ENCODE measurements at places on chromosomes 3 and 15.

DNA sequence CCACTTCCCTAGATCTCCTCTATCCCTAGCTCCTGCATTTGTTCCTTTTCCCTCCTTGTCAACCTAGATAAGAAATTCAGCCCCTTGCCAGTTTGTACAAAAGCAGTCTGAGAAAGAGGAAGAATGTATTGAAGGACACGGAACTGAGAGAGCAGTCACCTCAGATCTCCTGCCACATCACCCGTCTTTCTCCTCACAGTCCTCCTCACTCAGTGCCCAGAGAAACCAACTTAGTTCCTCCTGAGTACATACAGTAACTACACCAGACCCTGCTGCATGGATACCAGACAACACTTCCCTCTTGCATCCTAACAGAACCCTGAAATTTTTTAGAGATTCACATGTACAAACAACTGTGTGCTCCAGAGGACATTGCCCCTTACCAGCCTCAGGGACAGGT lies 563.6 kb upstream of the ADAMTS9 start:
- DNase-seq: no peak

- no peak for DNase-seq
Measured at GRCh38 chr3:149563114-149563513, 88.6 kb downstream of the TM4SF4 start.

DNA sequence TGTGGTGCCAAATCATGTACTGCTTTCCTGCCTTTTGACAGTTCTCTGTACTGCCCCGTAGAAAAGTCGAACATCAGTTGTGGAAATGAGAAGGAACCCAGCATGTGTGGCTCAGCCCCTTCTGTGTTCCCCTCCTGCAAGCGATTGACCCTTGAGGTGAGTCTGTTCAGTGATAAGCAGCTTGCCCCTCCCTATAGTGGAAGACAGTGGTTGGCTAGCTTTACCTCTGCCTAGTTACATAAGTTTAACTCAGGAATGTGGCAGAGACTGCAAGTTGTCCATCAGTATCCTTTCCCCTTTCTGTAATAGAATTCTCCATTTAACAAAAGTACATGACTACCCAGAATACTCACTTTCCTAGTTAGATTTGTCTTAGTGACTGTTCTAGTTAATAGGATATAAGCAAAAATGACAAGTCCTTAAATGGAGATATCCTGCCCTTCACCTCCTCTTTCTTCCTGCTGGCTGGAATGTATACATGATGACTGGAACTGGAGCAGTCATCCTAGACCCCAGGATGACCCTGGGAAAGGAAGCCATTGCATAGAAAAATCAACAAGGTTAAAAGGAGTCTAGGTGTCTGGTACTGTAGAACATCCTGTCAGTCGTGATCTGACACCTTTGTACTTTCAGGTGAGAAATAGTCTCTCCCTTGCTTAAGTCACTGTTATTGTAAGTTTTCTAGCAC lies 10.6 kb downstream of the SETMAR start:
- DNase-seq: peak; percentile 55

- DNase-seq: peak; percentile 6
Measured at GRCh38 chr3:69647511-69648110, 91.7 kb upstream of the MITF start.

GRCh38 chr15:25171856-25172687 lies 217.3 kb downstream of the SNRPN start:
- no peak for DNase-seq

GRCh38 chr15:83210619-83211018 lies 3.0 kb upstream of the HDGFL3 start:
- peak; percentile 95 for DNase-seq

DNA sequence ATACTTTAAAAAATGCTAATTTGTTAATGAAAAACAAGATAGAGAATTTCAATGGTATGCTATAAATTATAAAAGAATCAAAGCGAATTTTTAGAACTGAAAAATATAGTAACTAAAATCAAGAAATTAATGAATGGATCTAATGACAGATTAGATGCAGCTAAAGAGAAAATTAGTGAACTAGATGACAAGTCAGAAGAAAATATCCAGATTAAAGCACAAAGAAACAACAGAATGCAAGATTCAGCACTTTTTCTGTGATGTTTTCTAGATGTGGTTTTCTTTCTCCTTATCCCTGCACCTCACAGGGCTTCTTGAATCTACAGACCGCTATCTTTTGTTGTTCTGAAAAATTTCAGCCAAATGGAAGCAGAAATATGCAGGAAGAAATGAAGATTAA lies 54.4 kb downstream of the INO80 start:
- DNase-seq: no peak

DNA sequence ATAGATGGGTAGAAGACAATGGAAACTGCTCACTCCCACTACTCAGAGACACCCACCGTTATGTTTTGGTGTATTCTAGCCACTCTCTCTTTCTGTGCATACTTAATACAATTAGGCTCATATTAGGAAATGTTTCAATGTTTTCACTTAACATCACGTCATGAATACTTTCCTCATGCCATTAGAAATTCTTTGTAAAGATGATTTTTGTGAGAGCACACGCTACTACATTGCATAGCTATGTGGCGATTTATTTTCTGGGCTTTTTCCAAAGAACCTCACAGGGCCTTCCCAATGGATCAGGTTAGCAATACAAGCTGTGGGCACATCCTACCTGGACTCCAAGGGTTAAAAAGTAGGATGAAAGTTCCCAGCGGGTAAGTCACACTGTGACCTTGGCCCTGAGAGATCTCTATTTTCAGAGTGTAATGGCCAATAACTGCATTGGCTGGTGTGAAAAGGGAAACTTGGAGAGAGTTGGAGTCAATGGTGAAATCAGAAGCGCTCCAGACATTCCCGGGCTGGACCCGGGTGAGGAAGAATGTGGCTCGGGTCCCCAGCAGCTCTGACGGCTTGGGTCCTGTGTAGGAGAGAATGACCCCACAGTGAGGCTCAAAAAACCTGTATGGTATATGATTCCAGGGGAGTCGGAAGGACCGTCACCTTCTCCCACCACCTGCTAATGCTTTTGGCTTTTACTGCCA lies 25.8 kb upstream of the TGM5 start:
- DNase-seq: peak; percentile 72

DNA sequence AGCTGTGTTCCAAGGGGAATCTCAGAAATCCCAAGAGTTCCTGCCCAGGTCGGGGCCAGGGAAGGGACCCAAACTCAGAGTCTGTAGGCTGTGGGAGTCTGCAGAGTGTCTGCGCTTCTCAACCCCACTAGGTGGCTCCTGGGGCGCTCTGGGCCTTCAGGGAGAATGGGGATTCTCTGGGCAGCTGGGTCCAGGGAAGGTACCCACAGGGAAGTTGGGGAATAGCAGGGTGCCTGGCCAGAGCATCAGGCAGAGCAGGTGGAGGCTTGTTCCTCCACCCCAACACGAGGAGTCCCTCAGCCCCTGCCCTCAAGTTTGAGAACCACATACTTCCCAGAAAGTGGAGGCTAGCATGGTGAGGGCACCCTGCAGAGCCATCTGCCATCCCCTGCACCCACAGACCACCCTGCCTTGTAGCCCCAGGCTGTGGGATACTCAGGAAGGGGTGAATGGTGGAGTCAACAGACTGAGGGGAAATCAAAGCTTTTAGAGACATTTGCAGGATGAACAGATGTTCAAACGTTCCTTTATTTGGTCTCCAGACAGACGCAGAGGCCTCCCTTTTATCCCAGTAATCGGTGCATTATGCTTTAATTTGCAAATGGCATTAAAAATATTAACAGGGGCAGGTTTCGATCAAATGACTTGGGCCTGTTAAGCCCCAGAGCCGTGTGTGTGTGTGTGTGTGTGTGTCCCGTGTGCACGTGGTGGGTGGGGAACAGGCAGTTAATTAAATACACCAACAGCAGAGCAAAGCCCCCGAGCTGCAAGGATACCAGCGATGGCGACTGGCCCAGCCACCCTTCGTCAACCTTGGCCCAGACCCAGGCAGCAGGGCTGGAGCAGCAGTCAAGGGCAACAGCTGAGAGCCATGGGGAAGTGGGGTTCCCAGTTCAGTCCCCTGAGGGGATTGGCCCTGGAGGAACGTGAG lies 57.7 kb downstream of the DNAJB8 start:
- DNase-seq: no peak

Measured in fibroblast of skin of right biceps (primary cell).